Upper lobe of left lung (tissue), 6 donors: ENCODE measurements at places on chromosomes 6 and 20. TPM values are rescaled to one million over a fixed set of nuclear protein-coding genes. Genes with fewer than 3 reads are reported as not detected.

RSPH9 gene
- 4.2 TPM for total RNA-seq

DNA sequence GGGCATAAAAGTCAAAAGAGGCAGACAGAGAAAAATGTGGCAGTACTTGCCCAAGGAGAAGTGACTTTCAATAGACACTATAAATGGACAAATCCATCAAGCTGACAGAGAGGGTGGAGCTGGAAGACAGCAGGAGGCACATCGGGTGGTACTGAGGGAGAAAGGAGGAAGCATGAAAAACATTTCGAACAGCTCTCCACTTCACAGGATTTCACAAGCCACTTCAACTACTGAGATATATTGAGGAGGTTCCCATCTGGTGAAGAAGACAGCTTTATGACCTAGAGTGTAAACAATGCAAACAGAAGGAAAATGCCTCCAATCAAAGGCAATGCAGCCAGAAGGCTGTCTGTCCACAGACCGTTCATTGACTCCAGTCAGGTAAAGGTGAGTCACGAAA lies 259.4 kb upstream of the ECI2 start:
- no peak overlapping the region for H3K27ac ChIP-seq
- no peaks in the 10 kb centered on the region for H3K27me3 ChIP-seq
- no peaks in the 10 kb centered on the region for H3K4me1 ChIP-seq
- H3K4me3 ChIP-seq = no peak overlapping the region
- H3K36me3 ChIP-seq = no peaks in the 10 kb centered on the region

GRCh38 chr6:37481711-37482605 lies 17.7 kb downstream of the CCDC167 start:
- no peak for DNase-seq
- no peak overlapping the region for H3K4me3 ChIP-seq
- H3K27me3 ChIP-seq = no peaks in the 10 kb centered on the region
- H3K36me3 ChIP-seq = peaks cover 37% of the 10 kb centered on the region
- H3K4me1 ChIP-seq = no peaks in the 10 kb centered on the region
- no peak overlapping the region for H3K27ac ChIP-seq

GRCh38 chr6:41605649-41606048 lies 32.6 kb upstream of the MDFI start:
- peaks cover 7% of the 10 kb centered on the region for H3K4me1 ChIP-seq
- H3K27ac ChIP-seq = no peak overlapping the region
- H3K36me3 ChIP-seq = no peaks in the 10 kb centered on the region

- H3K27ac ChIP-seq = no peak overlapping the region
- H3K27me3 ChIP-seq = no peaks in the 10 kb centered on the region
- DNase-seq = no peak
- no peak overlapping the region for H3K4me3 ChIP-seq
- H3K4me1 ChIP-seq = no peaks in the 10 kb centered on the region
Observed at GRCh38 chr6:104969785-104970581, 13.1 kb downstream of the LIN28B start.

DNA sequence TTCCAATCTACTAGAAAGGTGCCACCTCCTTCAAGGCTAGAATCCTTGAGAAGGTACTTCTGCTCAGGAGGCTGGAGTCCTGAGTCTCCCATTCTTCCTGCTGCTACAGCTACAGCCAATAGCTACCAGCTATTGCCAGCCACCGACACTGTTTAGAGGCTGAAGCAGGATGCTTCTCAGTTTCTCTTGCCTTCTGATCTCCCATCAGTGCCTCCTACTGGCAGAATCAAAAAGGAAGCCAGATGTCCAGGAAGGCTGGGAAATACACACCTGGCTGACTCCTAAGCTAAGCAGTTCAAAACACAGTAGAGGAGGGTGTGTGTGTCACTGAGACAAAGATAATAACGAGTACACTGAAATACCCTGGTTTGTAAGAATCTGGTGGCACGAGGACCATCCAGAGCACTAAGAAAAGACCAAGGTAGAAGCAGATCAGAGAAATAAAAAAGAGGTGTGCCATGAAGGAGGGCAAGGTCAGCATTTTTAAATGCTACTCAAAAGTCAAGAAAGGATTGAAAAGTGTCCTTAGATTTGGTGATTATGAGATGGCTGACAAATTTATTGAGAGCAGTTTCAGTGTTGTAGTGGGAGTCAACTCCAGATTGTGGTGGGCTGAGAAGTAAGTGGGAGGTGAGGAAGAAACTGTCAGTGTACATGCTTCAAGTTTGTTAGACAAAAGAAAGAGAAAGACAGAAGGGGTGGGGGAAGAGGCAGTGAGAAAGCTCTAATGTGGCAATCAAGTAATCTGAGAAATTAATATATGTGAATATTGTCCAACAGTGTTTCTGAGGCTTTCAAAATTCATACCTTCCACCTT lies 2.3 kb upstream of the HLA-DMA start:
- H3K27me3 ChIP-seq = no peaks in the 10 kb centered on the region
- DNase-seq = no peak
- no peak overlapping the region for H3K27ac ChIP-seq
- no peaks in the 10 kb centered on the region for H3K36me3 ChIP-seq
- peaks cover 39% of the 10 kb centered on the region for H3K4me1 ChIP-seq
- H3K4me3 ChIP-seq = no peak overlapping the region

DNA sequence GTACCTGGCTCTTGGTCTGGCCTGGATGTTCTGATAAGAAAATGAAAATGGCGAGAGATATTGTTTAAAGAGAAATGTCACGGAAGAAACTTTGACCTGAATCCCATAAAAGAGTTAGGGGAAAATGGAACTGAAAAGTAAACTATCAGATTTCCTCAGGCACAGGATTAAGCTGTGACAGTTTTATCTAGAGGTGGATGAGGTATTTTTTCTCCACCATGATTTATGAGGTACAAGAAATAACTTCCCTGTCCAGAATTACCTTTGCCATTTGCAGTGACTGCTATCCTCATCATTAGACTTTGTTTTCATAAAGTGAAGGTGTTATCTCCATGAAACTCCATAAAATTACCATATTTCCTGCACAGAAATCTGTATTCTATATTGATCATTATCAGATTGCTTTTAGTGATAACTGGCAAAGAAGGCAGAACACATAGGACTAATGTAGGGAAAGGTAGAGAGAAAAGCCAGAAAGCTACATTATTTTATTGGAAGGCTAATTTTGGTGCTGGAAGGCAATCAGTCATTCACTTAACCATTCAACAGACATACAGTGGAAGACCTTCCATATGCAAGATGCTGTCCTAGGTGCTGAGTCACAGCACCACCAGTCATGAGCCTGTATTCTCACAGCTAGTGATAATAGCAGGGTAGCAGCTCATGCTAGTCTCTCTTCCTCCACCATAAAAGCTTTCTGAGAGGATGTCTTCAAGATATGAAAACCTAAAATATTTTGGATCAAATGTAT lies 427.3 kb upstream of the CITED2 start:
- no peak for DNase-seq
- H3K27ac ChIP-seq = no peak overlapping the region
- no peaks in the 10 kb centered on the region for H3K36me3 ChIP-seq
- no peaks in the 10 kb centered on the region for H3K27me3 ChIP-seq
